ENCODE measurements at places on chromosomes 2 and 18.

- no peak for DNase-seq
Observed at GRCh38 chr2:195575016-195575415, 82.0 kb upstream of the SLC39A10 start.

DNA sequence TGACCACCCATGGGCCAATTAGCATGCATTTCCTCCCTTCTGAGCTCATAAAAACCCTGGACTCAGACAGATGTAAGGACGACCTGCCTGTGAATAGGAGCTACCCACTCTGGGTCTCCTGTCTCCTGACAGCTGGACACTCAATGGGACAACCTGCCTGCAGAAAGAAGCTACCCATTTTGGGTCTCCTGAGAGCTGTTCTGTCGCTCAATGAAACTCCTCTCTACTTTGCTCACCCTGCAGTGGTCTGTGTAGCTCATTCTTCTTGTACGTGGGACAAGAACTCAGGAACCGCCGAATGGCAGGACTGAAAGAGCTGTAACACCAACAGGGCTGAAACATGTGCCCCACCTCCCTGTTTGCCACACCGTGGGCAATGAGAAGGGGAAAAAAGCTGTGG is 60.3 kb upstream of the DYNC1I2 start:
- no peak for DNase-seq

DNA sequence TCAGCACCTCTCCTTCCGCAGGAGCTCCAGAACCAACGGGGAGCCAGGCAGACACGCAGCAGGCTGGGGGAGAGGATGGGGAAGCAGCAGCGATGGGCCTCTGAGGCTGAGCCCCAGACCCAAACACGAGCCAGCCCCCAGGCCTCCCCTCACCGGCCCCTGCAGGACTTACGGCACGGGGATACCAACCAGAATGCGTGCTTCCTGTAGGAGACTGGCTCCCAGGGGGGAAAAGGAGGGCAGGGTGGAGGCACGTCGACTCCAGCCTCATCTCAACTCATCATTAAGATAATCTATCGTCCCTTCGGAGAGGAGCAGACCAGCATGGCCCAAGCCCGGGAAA is 495.1 kb upstream of the MYT1L start:
- DNase-seq = no peak

DNA sequence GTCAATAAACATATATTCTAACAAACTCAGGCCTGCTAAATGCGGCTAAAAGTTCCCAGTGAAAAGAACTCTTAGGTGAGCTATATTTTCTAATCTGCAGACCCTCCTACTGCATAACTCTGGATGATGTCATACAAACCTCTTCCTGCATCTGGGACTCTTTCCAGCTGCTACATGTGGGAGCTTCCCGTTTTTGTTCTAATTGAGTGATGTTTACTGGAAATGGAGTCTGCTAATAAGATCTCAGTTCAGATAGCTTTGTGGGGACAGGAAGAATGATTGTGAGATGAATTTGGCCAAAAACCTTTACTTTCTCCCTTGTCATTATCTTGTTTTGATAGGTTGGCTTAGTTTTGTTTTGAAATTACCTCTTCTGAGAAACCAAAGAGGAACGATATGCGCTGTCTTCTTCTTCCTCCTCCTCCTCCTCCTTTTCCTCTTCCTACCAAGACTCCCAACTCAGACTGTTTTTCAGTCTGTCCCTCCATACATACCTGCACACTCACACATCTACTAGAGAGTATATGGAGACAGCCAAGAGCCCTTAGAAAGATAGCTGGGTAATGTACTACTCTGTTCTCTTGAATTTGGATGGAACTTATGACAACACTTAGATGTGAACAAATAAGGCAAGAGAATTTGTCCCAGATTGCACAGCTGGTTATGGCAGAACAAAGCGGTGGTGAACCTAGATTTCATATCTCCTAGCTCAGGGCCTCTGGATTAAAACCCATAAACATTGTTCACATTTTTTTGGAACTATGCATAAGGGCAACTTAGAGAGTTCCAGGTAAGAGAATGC is 39.8 kb upstream of the AAK1 start:
- DNase-seq = no peak

- no peak for DNase-seq
Observed at GRCh38 chr18:24611075-24611474, 150.6 kb downstream of the HRH4 start.

- DNase-seq = no peak
Observed at GRCh38 chr2:201860636-201861066, 54.3 kb downstream of the CDK15 start.

- peak; percentile 20 for DNase-seq
Observed at GRCh38 chr2:36800381-36800780, 103.9 kb downstream of the VIT start.

GRCh38 chr2:60119778-60120177 is 433.7 kb downstream of the BCL11A start:
- no peak for DNase-seq

DNA sequence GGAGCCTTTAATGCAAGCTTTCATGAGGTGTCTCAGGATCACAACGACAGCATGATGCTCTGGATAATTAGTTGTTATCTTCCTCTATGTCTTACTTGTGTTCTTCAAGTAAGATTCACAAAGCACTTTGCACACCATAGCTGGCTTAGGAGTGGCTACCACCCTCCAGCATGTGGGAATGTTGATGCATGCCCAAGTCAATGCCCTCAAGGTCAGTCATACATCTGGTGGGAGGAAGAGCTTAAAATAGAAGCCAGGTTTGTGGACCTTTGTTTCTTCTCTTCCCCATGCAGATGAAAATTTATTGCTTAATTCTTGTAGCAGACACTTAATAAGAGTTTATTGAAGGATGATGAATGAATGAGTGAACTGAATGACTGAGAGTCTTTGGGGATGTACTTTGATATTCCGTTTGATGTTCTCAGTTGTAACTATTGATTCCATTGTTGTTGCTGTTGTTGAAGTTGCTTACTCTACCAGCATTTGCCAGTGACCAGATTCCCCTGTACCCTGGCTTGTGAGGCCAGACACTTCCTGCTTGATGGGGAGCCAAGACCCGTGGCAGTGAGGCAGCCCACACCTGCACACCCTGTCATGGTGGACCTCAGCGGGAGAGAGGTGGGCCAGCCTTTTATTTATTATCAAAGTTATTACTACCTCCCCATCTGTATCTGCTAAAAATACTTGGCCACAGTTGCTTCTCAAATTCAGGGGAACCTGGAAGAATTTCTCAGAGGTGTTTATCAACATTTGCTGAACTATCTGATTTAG is 137.8 kb downstream of the LAMA3 start:
- DNase-seq = no peak

- DNase-seq = no peak
Observed at GRCh38 chr2:86468162-86469033, 27.2 kb downstream of the KDM3A start.

DNA sequence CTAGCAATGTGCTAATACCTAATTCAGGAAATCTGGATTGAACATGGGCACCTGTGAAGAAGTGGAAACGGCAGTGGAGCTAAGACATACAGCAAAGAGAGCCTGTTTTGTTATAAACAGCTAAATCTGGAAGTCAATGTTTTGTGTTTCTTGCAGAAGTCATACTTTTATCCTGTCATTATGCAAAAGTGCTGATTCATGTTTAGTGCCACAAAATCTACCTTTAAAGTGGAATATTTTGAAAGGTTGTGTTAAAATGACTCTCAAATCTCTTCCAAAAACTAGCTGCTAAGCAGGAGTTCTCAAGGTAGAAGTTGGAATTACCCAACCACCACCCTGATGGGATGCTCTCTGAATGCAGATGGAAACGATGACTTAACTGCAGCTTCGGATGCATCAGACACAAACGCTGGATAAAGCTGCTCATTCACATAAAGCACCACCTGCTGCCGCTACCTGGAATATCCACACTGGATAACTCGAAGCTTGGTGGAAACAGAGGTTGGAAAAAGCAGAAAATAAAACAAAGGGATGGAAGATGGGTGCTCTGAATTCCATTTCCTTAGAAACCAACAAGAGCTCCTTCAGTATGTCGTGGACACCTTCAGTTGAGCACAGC is 132.6 kb upstream of the ZNF236 start:
- DNase-seq = no peak

GRCh38 chr18:57854726-57855125 is 51.6 kb upstream of the ATP8B1 start:
- DNase-seq = no peak

DNA sequence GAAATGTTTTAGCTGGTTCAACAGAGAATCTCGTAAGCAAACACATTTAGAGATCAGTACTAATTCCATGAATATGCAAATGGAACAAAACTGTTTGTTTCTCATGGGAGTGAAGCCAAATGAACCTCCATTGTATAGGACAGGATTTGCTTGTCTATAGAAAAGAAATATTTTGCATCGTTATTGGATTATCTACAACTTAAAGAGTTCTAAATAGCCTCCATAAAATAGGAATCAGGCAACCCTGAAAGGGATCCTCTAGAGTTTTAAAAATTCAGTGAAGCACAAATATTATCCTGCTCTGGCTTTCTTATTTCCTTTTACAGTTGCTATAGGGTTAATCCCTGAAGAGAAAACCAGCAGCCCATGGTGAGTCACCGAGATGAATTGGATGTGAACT is 378.4 kb upstream of the NRXN1 start:
- DNase-seq = no peak

DNA sequence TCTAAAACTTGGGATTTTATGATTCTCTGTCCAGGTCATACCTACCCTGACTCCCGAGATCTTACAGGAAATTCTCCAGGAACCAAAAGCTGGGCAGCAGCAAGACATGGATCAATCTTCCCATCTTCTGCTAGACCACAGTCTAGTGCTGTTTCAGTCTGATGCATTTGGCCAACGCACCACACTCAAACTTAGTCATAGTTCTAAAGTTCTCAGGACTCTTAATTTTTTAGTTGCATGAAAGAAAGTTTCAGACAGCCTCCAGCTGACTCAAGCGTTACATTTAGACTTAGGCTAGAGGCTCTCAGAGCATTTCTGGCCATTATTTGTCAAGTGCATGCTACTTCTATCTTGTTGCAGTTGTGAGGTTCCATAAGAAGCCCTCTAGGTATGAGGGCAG is 230.1 kb upstream of the CCDC150 start:
- no peak for DNase-seq

- DNase-seq = no peak
Observed at GRCh38 chr2:223613017-223613950, 11.1 kb upstream of the SCG2 start.

GRCh38 chr2:55604027-55604565 is 13.3 kb downstream of the PPP4R3B start:
- DNase-seq = no peak

DNA sequence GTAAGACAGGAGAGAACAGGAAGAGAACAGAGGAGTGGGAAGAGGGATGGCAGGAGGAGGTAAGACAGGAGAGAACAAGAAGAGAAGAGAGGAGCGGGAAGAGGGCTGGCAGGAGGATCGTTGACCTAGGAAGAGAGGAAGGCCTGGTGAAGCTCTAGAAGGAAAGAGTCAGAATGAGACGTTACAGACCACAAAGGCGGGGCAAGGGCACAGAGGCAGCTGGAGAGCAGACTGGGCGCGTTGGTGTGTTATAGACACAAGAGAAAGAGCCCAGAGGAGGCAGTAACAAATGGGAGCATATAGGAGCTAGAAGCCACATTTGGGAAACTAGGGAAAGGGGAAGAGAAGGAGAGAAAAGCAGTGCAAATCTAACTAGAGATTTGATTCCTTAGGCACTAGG is 26.6 kb downstream of the PTRHD1 start:
- DNase-seq = no peak

GRCh38 chr18:42734520-42734919 is 381.0 kb downstream of the RIT2 start:
- no peak for DNase-seq

- no peak for DNase-seq
Observed at GRCh38 chr2:169468841-169469240, 10.5 kb upstream of the BBS5 start.

DNA sequence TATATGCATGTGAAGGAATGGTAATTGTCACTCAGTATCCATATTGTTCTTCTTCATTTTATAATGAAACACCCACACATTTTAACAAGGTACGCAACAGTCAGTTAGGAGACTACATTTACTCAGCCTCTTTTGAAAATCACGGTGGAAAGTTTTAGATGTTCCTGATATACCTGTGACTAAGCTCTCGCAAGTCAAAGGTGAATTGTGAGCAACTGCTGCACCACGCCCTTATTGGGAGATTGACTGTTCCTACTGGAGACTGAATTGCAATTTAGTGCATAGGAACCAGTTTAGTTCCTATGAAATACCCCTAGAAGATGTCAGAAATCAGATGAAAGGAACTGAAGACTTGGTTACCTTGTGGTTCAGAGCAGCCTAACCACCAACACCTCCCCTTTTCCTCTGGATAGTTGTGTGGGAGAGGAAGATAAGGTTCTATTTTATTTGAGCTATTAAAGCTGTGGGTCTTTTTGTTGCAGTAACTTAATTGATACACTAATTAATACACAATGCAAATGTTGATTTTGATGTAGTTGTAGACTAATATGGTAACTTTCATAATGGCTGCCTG is 1280.5 kb upstream of the CDH2 start:
- DNase-seq = no peak

- DNase-seq = no peak
Observed at GRCh38 chr2:112949456-112949855, 28.4 kb upstream of the IL36G start.

DNA sequence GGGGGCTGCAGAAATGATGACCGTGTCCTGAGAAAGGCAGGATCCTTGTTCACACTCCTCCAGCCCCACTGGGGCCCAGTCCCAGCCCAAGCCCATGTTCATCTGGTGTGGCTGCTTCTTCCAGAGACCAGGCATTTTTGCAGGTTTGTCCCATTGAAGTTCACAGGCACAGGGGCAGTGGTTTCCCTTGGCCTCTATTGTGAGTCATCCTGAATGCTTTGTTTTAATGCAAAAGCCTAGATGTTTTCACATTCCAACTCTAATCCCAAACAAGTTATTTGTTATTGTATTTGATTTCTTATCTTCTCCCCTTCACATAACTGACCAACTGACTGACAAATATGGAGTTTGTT is 426.4 kb upstream of the ID2 start:
- no peak for DNase-seq

- no peak for DNase-seq
Observed at GRCh38 chr2:128379021-128380015, 60.6 kb upstream of the HS6ST1 start.

DNA sequence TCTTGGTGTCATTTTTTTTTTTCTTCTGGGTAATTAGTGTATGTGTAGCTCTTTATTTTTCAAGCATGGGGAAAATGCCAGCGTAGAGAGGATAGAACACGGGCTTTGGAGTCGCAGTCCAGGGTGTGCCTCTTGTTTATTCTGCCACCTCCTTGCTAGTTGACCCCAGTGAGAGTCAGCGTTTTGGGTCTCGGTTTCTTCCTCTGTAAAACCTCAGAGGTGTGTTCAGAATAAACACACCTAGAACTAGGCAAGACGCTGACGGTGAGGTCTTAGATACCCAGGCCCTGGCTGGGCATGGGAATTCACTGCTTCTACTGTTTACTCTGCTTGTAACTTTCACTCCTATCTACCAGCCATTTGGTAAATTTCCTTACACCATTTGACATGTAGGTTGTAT is 41.8 kb downstream of the ASAP2 start:
- no peak for DNase-seq

GRCh38 chr2:72134408-72134996 is 13.2 kb downstream of the CYP26B1 start:
- DNase-seq = no peak

All from activated T-helper 1 cell treated with anti-CD3 and anti-CD28 coated beads, Interleukin-2, amount 50 U/mL, for 16 hours (primary cell).